ENCODE measurements at places on chromosomes 12 and 14.

DNA sequence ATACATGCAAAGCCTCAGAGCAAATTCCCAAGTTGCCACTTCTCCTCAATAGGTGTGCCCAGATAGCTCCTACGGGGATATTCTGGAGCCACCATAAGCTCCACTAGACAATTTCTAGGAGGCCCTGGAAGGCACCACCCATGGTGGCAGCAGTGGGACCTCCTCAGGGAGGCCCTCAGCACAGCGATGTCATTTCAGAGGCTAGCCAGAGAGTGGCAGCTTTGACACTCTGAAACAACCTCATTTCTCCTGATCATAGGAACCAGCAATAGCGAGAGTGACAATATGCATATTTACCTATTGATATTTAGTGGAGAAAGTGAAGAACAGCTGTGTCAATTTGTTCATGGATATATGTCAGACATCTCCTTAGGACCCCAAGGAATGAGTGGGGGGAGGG is 612.3 kb downstream of the SOX5 start:
- no peak for DNase-seq

GRCh38 chr12:115722181-115722580 is 555.3 kb downstream of the MED13L start:
- DNase-seq = no peak

- DNase-seq = no peak
Observed at GRCh38 chr14:73663548-73664212, 18.9 kb downstream of the DNAL1 start.

- no peak for DNase-seq
Observed at GRCh38 chr12:119235197-119235751, 56.5 kb downstream of the HSPB8 start.

- no peak for DNase-seq
Observed at GRCh38 chr12:122082621-122083356, 4.2 kb downstream of the MLXIP start.

GRCh38 chr12:46553266-46553665 is 180.7 kb upstream of the SLC38A2 start:
- no peak for DNase-seq

- DNase-seq = no peak
Observed at GRCh38 chr14:47300796-47301195, 374.6 kb downstream of the MDGA2 start.

DNA sequence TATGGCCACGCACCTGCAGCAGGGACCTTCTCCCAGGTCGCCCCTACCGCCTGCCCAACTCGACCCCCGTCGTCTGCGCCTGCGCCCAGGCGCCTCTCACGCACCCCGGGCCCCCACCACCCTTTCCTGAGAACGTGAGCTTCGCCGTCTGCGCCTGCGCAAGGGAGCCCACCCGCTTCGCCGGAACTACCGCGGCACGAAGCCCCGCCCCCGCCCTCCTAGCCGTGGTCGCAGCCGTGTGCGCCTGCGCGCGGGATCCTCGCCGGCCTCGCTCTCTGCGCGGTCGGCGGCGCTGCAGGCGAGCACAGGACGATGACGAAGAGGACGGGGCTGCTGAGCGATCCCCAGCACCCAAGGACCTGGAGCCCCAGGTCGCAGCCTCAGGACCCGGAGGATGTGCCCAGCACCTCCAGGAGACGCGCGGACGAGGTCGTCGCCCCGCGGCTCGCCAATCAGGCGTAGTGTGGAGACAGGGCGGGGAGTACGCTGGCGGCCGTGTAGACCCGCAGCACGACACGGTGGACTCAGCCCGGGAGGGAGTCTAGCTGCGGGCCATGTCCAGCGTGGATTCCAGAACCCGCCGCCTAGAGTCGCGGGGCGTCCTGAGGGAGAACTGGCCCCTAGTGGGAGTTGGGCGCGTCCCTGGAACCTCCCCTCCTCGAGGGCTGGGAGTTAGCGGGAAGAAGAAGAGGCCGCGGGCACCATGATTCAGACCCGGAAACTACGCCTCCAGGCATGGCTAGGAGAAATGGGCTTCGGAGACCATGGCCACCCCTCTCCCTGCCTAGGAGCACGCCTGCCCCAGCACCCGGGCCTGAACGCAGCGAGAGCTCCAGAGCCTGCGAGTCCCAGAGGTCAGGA is 1120.8 kb upstream of the TMEM132C start:
- DNase-seq = peak; percentile 60

DNA sequence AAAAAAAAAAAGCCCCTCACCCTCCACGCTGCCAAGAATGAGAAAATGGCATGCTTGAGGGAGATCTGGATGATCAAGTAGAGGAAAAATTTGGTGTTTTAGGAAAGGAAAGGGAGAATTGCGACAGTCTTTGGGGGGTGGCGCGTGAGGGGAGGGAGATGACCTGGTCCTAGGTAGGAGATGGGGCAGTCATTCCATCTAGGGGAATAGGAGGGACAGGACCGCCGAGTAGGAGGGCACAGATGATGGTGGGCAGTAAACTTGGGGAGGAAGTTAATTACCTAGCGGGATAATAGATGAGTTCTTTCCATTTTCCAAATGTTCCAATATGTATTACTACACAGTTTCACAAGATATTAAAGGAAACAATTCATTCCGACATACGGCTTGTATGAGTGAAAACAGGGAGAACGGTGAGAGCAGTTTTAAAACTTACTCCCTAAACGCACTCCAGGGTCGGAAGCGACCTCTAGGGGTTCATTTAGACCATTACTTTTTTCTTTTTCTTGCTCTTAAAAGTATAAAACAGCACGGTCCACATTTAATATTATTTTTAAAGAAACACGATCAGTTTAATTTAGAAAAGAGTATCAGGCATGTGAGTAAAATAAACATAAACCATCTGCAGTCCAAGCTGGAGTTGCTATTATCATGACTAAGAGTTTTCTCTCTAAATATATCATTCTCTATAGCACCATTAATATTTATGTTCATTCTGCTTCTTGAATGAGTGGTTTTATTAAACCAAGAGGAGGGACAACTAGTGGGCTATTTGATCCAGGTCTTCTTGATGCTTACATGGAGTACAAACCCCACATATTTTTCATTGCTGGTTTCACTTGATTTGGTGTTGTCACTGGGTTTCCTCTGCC is 3.0 kb upstream of the FNTB start:
- DNase-seq = no peak

DNA sequence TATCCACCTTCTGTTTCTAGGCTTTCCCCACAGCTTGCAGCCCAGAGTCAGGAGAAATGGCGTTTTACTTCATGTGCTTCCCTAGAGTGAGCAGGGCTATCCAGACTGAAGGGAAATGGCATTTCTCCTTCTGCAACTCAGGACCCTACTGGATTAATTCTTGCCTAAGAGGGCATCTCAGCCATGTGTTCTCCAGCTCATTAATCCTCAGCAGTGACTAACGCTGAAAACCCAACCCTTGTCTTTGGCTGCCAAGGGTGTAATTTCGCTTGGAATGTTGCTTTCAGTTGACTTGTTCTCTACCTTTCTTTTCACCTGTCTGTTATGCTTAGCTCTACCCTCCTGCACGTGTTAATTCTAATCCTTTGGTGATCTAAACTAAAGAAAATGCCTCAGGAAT is 21.0 kb upstream of the EMP1 start:
- no peak for DNase-seq

GRCh38 chr14:50344876-50345563 is 32.9 kb downstream of the DMAC2L start:
- DNase-seq = no peak

- DNase-seq = peak; percentile 30
Observed at GRCh38 chr14:58299401-58300330, 1.3 kb downstream of the ARID4A start.

- peak; percentile 45 for DNase-seq
Observed at GRCh38 chr14:104676694-104677511, 12.5 kb upstream of the INF2 start.

DNA sequence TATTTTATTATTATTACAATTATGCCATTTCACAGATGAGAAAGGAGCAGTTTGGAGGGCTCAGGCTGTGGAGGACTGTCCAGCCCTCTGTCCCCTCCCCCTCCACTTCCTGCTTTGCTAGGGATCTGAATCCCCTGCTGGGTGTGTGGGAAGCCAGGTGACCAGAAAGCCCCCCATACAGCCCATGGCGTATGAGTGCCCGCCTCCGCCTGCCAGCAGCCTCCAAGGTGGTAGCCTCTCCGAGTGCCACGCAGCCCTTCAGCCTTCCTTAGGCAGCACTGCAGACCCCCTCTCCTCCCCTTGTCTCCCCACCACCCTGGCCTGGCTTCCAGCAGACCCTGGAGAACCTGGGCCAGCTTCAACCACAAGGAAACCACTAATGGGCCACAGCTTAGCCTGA is 12.6 kb downstream of the DTX1 start:
- no peak for DNase-seq

DNA sequence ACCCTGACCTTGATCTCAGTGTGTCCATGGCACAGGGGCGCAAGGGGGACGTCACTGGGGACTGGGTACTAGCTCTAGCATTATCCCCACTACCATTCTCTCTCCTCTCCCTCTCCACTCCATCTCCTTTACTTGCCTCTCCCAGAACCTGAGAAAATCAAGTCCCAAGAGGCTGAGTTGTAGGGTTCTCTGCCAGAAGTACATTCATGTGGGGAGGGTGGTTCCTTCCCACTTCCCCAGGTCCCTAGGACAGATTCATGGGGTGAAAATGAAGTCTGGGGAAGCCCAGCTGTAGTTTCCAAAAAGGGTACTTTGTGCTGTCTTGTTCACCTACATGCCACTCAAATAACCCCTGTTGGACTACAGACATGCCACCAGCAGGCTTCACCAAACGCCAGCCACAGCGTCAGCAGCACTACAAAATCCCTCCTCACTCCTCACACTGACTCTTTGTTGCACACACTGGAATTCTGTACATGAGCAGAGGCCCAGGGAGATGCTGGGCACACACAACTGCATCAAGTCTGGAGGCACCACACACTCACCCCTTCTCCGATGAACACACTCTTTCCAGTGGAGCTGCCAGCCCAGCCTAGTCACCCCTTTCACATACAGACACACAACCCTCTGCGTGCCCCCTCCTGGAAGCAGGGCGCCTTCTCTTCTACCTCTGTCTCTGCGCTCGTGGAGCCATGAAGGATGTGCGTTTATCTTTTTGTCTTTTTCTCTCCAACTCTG is 6.9 kb downstream of the RARG start:
- DNase-seq = no peak

GRCh38 chr12:28130625-28131598 is 59.3 kb upstream of the CCDC91 start:
- peak; percentile 72 for DNase-seq

GRCh38 chr14:65485516-65485915 is 73.0 kb downstream of the FUT8 start:
- no peak for DNase-seq

DNA sequence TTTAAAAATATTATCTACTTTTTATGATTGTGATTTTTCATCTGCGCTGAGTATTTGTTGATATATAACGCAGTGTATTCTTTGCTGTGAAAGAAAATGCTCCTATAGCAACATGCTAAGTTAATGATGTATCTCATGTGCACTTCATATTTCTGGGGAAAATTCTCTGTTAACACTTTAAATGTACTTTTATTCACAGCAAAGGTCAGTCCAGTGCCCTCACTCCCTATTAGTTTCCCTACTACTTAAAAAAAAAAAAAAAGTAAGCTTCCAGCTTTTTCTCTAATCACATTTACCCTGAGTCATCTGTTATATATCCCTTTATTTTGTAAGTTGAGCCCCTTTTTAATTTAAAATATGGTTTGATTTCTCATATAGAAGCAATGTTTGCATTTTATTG is 219.8 kb downstream of the AEBP2 start:
- no peak for DNase-seq

DNA sequence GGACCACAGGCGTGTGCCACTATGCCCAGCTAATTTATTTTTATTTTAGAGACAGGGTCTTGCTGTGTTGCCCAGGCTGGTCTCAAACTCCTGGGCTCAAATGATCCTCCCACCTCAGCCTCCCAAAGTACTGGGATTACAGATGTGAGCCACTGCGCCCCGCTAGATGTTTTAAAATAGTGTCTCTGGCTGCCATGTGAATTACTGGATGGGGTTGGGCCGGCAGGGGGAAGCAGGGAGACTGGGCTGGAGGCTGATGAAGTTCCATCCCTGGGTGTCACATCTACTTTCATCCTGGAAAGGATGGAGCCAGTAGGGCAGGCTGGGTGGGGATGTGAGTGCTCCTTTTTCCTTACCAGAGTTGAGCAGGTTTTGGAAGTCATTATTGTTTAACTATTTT is 46.1 kb downstream of the DNAH10 start:
- DNase-seq = no peak

GRCh38 chr12:70553391-70553859 is 83.8 kb downstream of the PTPRB start:
- DNase-seq = no peak

DNA sequence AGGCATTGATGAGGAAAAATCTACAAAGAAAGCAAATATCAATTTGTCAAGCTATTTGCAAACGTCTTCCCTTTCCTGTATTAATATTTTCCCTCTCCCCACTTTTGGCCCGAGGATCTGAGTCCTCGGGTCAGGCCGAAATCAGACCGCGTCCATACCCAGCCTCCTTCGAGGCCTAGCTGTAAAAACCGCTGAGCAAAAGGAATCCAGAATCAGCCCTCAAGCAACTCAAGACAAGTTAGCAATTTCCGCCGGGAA is 353 bp upstream of the MAPK1IP1L start:
- no peak for DNase-seq

- DNase-seq = peak; percentile 65
Observed at GRCh38 chr12:6768990-6769389, 2.8 kb downstream of the PTMS start.

GRCh38 chr14:76832503-76832988 is 6.3 kb downstream of the LRRC74A start:
- DNase-seq = no peak

DNA sequence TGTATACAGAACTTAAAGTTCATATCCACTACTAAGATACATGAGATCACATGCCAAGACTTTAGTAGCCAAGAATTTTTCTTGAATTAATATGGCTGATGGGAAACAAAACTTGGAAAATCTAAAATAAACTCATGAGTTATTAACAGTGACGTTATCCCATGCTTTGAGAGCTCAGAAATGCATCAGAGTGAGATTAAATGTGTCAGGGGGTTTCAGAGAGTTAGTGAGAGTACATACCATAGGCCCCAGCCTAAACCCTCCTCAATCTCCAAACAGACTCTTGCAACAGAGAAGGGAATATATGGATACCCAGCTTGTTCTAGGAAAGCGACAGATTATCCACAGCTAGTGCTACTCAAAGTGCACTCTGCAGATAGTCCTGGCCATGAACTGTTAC is 19.3 kb downstream of the SLC35F4 start:
- DNase-seq = no peak

GRCh38 chr12:106296179-106296877 is 6.2 kb upstream of the TCP11L2 start:
- no peak for DNase-seq

DNA sequence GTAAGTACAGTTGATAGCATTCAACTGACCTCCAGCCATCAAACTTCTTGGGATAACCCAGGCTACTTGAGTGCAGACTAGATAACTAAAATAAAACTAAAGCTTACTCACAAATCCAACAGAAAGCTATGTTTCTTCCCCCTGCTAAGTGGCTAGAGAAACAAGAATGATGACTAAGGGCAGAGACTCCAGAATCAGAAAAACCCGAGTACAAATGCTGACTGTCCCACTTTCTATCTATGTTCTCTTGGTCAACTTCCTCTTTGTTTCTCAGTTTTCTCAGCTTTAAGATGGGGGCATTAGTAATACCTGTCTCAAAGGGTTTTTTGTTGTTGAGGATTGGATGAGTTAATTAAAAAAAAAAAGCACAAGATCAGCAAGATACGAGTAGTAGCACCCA is 6.1 kb upstream of the NUAK1 start:
- no peak for DNase-seq

- DNase-seq = no peak
Observed at GRCh38 chr12:71476513-71476912, 36.9 kb downstream of the LGR5 start.

All from uterus (tissue), 4 donors.